ENCODE measurements at places on chromosomes 7 and 10.

GRCh38 chr7:135855846-135856245 is 107.2 kb upstream of the FAM180A start:
- no peak for DNase-seq

DNA sequence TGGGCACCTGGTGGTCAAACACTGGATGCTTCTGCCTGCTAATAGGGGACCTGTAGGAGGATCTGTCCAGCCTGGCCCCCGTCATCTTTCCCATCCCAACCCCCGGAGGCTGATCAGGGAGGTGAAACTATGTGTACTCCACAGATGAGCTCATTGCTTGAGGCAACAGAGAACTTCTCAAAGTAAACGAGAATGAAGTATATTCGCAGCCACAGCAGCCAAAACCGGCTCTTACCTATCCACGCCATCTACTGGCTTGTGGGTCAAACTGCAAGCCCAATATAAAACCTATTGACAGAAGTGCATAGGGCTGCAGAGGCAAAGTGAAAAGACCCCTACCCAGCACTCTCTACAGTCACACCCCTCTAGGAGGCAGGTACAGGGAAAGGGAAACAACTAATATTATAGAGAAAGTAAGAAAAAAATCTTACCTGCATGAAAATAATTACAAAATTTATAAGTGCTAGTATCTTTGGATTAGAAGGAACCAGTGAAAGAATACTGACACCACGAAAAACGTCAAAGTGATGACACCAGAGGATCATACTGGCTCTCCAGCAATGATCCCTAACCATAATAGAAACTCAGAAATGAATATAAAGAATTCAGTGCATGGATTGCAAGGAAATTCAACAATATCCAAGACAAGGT is 973.5 kb downstream of the ANKRD7 start:
- DNase-seq: no peak

GRCh38 chr7:120735791-120736190 is 122.2 kb downstream of the TSPAN12 start:
- no peak for DNase-seq

- DNase-seq: no peak
Measured at GRCh38 chr10:21726601-21727225, 192.7 kb downstream of the MLLT10 start.
